ENCODE measurements at places on chromosomes 5 and 9. TPM values are rescaled to one million over a fixed set of nuclear protein-coding genes. Genes with fewer than 3 reads are reported as not detected.

The SLC6A19 gene
- total RNA-seq, result not detected

The PCDHB2 gene
- 0.17 TPM for total RNA-seq

The C9orf50 gene
- not detected for total RNA-seq

The CNTLN gene
- total RNA-seq, result 0.27 TPM

The SPATA24 gene
- total RNA-seq, result 5.2 TPM

The DRD1 gene
- not detected for total RNA-seq

The CA9 gene
- total RNA-seq, result 0.90 TPM

The MELK gene
- total RNA-seq, result 68.4 TPM

The ADGRV1 gene
- 0.05 TPM for total RNA-seq

The FABP6 gene
- not detected for total RNA-seq

The TMEM171 gene
- not detected for total RNA-seq

The MEGF10 gene
- total RNA-seq, result not detected

The FGF10 gene
- not detected for total RNA-seq

The DBH gene
- not detected for total RNA-seq

The GCNT4 gene
- total RNA-seq, result 2.4 TPM

The UNC13B gene
- total RNA-seq, result 4.6 TPM

The GADD45G gene
- total RNA-seq, result 5.1 TPM

The IRGM gene
- 0.88 TPM for total RNA-seq

The PCDH12 gene
- 2.6 TPM for total RNA-seq

The CSF2 gene
- total RNA-seq, result 125 TPM

The TMEM250 gene
- 28.4 TPM for total RNA-seq

The PIP5KL1 gene
- total RNA-seq, result 0.94 TPM

The PCDHGA6 gene
- 0.05 TPM for total RNA-seq

The FOXI1 gene
- not detected for total RNA-seq

The PCDHA1 gene
- total RNA-seq, result not detected

The PAEP gene
- not detected for total RNA-seq

The FOXE1 gene
- total RNA-seq, result not detected

The KCNV2 gene
- total RNA-seq, result not detected

The F12 gene
- total RNA-seq, result 5.9 TPM

The GLRA1 gene
- total RNA-seq, result not detected

Measured in activated CD4-positive, alpha-beta memory T cell treated with anti-CD3 and anti-CD28 coated beads for 36 hours (primary cell).